ENCODE measurements at places on chromosomes 12 and 14.

DNA sequence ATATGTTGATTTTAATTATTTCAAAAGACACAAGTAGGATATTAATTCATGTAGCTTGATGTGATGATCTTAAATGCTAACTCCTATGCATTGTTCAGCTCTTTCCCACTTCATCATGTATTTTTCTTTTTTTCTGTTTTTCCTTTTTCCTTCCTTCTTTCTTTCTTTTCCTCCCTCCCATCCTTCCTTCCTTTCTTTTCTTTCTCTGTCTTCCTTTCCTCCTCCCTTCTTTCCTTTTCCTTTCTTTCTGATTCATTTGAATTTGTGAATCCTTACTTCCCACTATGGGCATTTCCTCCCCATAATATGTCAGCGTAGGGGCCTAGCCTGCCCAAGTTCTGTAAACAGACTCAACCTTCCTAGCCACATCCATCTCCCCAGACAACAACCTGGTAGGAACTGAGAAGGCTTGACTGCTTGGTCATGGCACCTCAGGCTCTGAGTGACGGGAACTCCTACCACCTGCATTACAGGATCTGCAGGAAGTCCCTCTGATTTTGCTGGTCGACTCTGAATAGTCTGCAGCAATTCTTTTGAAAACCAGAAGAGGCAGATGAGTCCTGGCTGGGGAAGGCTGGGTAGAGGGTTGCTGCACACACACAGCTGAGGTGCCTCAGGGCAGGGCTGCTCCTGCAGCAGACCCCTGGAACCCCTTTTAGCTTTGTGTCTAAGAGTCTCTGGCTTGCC, 33.4 kb upstream of the BHLHE41 start:
- DNase-seq = no peak

DNA sequence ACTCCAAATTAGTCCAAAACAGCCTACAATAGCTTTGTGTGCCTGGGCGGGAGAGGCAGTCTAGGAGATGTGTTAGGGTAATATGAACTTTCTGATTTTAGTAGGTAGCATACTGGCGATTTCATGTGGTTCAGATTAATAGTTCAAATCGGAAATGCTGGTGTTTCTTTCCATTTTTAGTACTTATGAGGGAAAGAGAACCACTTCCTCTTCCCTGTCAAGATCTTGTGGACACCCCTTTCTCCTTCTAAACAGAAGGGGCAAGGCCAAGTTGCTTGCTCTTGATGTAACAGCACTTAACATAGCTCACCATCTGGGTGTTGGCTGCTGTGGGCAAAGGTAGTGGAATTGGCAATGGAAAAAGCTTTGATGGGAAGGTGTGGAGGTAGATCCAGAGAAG, 32.2 kb upstream of the IGF1 start:
- DNase-seq = no peak

- no peak for DNase-seq
Measured at GRCh38 chr12:85805654-85806053, 30.6 kb downstream of the RASSF9 start.

DNA sequence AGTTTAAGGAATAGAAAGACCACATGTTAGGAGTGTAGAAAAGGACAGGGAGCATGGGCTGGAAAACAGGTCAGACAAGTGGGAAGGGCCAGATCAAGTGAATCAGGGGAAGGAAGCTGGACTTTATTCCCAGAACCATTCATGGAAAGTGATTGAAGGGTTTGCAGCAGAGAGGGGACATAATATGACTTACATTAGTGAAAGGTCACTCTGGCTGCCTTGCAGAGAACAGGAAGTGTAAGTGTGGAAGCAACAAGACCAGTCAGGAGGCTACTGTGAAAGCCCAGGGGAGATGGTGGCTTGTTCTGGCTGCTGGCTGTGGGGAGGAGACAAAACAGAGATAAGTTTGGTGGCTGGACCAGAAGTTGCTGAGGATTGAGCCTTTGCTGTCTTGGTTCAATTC, 69.1 kb downstream of the VCPKMT start:
- no peak for DNase-seq

DNA sequence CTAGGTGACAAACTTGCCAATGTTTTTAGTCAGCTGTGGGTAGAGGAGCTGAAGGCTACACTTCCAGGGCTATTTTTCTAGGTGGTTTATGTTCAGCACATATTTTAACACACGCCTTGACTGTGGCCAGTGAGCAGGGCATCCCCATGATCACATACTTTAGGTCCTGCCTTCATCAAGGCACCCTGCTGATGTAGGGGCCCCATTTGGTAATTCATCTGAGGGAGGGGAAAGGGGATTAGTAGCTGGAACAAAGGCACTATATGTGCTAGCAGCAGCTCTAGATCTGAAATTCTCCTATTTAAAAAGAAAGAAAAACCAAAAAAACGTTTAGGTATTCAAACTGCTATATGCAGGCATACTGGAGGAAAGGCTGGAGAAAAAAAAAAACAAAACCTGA, 14.5 kb downstream of the EGLN3 start:
- no peak for DNase-seq

DNA sequence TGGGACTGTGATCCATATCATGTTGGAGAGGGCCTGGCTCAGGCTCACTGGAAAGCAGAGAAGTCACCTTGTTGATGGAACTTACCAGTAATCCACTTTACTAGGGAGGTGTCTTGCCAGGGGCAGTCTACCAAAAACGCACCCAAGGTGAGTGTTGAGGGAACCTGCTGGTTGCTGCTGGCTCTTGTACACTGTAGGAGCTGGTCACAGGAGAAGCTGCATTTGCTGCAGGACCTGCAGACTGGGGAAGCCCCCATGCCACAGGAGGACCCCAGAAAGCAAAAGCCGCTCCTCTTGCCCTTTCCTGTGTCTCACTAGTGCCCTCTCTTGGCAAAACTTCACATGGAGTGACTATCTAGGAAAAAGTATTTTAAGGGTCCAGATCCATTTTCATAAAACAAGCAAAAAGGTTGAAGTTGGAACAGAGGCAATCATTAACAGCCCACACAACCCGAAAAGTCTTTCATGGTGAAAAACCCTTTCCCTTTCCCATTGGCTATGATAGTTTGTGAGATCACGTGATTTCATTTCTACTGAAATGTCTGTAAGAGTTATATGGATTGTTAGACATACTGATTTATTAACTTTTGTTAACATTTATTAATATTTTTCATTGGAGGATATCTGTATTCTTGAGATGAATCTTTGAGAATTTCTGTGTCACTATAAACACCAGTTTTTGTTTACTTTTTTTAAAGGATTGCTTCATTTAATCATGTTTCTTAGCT, 59.2 kb downstream of the RASSF8 start:
- DNase-seq = no peak

DNA sequence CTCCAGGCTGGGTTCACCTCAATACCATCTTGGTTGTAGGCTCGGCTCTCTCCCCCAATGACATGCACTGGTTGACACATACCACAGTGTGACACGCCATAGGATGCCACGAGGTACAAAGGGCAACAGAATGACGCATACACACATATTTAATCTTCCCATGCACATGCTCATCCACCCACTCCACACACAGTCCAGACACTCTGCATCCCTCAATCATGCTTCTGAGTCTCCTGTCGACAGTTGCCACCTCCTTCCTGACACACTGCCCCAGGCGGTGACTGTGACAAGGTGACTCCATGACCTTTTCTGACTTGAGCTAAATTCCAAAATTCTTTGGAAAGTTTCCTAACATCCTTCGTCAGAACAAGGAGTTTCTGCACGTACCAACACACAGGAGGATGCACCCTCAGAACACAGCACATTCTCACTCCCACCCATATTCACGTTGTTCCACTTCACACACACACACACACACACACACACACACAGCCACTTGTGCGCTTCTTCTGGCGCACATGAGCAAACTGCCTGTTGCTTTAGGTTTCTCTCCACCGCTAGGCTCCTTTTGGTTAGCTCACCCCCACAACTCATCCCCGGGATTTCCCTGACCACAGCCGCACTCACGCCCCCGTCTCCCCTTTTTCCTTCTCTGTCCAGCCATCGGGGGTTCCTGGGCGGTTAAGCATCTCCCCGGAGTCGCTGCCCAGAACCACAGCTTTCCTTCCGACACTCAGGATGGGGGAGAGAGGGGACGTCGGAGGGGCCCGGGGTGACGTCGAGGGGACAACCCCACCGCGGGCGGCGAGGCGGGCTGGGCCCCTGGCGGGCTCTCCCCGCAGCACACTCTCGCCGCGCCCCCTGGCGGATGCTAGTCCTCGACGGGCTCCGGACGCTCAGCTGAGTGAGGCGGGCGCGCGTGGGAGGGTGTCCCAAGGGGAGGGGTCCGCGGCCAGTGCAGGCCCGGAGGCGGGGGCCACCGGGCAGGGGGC, 536 bp upstream of the WNT1 start:
- no peak for DNase-seq

- peak; percentile 13 for DNase-seq
Measured at GRCh38 chr12:123269395-123269892, 2.2 kb downstream of the CDK2AP1 start.

DNA sequence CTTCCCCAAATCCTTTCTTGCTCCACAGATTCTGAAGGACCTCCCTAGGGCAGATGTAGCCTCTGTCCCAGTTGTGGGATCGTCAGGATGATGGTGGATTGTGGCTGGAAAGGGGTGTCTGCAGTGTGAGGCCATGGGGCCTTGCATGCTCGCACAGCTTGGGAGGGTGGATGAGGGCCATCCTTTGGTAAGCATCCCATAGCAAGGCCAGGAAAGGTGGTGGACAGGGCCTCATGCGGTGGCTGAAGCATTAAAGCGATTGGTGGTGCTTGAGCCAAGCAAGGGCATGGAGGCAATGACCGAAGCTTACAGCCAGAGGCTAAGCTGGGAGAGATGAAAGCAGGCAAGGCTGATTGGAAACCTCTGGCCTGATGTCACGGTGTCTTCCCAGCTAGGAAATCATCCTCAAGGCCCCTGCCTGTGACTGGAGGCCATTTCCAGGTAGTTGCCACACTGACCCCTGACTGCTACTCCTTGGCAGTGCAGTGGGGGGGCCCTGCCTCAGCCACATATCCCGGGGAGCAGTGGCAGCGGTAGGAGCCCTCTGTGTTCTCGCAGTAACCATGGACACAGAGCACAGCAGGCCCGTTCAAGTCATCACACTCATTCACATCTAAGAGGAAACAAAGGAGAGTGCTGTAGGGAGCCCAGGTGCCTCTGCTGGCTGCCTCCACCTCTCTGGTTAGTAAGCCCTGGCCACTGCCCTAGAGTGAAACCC, 7.0 kb downstream of the ISCA2 start:
- DNase-seq = no peak

GRCh38 chr14:25150934-25151790, 101.2 kb upstream of the STXBP6 start:
- DNase-seq = peak; percentile 46

DNA sequence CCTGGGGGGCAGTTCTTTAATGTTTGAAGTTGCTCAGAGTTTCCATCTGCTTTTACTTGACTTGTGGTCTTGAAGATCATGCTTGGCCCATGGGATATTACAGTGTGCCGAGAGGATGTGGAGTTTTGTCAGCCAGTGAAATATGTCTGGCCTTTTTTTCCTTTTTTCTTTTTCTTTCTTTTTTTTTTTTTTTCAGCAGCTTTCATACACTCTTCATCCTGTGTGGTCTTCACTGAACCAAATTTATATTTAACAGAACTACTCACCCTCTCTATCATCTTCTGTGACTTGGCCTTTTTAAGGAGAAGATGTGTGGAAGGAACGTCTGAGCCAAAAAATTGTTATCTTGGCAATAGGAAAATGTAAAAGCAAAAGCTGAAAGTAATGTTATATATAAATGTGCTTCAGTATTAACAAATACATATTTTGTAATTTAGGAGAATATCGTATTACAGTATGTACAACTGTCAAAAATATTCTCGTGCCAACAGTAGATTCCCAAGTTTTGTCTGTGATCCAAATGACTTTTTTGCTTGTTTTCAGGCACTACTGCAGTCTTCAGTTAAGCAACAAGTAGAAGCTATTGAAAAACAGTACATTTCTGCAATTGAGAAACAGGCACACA, 200.6 kb downstream of the CCDC91 start:
- peak; percentile 46 for DNase-seq

- DNase-seq = no peak
Measured at GRCh38 chr12:2082321-2082720, 29.5 kb downstream of the CACNA1C start.

- DNase-seq = no peak
Measured at GRCh38 chr14:72786378-72787350, 107.2 kb downstream of the DPF3 start.

GRCh38 chr12:91326058-91327027, 143.7 kb upstream of the DCN start:
- no peak for DNase-seq

DNA sequence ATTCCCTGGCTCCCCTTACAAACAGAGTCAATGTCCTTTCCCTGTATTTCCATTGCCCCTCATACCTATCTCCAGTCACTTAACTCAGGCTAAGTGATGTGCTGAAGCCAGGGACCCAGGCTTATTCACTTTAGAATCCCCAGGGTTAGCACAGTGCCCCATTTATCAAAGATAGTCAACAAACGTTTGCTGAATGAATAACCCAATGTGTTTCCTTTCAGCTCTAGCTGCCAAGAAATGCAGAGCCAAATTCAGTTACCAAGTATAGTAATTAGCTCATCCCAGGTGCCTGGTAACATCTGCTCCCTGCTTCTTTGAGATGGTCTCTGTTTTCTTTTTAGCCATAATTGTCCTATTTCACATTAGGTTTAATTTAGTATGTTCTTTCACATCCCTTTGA, 189.5 kb downstream of the PHLDA1 start:
- DNase-seq = no peak

- no peak for DNase-seq
Measured at GRCh38 chr12:132512197-132513069, 22.5 kb downstream of the FBRSL1 start.

DNA sequence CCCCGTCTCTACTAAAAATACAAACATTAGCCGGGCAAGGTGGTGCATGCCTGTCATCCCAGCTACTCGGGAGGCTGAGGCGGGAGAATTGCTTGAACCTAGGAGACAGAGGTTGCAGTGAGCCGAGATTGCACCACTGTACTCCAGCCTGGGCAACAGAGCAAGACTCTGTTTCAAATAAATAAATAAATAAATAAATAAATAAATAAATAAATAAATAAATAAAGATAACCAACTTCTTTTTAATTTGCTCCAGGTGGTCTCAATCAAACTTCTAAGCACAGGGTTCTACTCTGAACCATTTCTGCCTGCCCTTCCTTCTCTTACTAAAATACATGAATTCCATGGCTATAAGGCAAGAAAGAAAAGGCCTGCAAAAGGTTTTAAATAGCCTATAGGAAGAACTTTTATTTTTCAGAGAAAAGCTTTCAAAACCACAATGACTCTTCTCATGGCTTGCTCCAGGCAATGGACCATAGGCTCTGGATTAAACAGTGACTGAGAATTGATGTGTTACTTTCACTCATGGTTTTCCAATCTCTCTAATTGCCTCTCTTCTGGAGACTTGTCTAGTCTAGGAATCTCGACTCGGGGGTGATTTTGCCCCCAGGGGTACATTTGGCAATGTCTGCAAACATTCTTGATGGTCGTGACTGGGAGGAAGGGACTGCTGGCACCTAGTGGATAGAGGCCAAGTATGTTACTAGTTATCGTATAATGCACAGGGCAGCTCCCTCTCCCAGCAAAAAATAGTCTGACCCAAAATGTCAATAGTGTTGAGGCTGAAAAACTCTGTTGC, 14.4 kb downstream of the IGF1 start:
- DNase-seq = no peak

DNA sequence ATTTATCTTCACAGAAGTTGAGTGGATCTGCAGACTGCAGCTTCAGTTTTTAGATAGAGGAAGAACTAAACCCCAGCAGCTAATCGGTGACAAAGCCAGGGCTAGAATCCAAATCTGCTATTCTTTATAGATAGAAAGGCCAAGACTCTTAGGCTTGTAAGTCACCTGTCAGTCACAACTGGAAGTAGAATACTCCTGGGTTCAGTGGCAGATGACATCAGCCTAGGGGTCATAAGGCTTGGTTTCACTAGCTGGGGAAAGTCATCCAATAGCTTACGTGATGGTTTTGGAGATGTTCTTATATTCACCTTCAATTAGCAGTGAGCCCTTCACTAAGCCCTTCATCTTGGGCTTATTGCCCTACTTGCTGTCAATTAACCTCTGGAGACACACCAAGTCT, 93.4 kb downstream of the APAF1 start:
- no peak for DNase-seq
